ENCODE measurements at places on chromosomes 6 and 20. TPM values are rescaled to one million over a fixed set of nuclear protein-coding genes. Genes with fewer than 3 reads are reported as not detected.

DNA sequence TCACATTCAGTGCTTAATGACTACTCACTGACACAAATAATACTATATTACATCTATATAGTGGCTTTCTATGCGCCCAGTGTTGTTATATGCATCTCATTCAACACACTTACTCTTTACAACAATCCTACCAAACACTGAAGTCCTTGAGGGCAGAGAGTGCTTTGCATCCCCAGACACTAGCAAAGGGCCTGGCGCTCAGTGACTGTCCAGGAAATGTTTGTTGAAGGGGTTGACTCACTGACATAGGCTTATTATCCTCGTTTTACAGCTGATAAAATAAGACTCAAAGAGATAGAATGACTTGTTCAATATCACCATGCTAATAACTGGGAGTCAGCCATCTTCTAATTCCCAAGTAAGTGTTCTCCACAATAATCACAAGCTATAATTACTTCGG lies 163.3 kb downstream of the ARHGAP18 start:
- no peak for DNase-seq

GRCh38 chr6:163709693-163710092 lies 295.2 kb downstream of the QKI start:
- no peak for DNase-seq

GRCh38 chr6:107129370-107129925 lies 14.1 kb upstream of the BEND3 start:
- no peak for DNase-seq

CLPSL1 gene
- total RNA-seq, result not detected

DNA sequence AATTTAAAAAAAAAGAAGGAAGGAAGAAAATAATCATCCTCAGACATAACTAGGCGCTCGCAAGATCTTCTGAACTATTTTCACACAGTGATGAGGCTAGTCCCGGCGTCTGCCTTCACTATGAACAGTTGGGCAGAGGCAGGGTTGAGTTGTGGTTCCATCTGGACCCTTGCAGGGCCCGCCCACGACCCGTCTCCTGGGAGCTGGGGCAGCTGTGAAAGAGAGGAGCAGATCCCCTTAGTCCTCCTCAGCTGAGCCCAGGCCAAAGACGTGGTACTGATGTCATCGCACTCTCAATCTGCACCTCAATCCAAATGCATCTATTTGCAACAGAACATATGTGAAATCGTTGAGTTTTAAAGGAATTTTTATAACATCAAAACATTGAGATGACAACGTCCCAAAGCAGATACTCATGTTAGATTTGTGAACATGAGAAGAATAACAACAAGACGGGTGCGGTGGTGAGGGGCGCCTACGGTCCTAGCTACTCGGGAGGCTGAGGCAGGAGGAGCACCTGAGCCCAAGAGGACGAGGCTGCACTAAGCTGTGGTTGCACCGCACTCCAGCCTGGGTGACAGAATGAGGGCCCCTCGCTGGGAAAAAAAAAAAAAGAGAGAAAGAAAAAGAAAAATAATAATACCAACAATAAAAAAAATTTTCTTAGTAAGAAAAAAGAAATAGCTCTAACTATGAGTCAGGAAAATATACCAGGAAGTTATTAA lies 15.3 kb downstream of the TCFL5 start:
- no peak for DNase-seq

OR12D1 gene
- not detected for total RNA-seq

- DNase-seq, result no peak
Measured at GRCh38 chr6:10404799-10405512, 9.9 kb downstream of the TFAP2A start.

TCP11 gene
- 0.24 TPM for total RNA-seq

- no peak for DNase-seq
Measured at GRCh38 chr20:36587388-36588070, 14.1 kb downstream of the TGIF2 start.

DNA sequence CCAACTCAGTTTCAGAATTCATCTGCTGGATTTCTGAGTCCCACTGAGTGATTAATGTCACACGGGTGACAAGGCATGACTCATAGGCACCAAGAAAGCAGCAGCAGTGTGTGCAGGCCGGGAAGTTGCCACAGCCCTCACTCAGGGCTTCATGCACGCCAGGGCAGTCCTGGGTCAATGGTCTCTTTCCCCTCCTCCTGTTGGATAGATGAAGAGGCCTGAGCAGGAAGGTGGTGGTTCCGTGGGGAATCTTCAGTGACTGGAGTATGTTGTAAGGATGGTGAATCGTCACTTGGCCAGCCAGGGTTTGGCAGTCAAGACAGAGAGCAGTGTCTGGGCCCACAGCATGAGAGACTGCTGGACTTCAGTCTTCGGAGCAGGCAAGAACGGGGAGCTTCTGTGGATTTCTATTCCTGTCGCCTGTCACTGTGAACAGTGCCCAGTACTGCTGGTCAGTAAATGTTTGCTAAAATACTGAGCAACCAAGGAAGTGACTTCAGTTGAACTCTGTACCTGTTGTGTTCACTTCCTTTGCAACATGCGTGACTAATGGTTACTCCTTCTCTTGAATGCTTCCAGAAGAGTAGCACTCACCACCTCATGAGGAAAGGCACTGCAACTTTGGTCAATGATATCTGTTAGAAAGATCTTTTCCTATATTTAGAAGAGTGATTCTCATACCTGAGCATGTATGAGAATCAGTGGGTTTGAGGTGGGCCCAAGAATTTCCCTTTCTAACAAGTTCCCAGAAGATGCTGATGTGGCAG lies 62.0 kb upstream of the CD93 start:
- no peak for DNase-seq

DNAH8 gene
- total RNA-seq, result not detected

- no peak for DNase-seq
Measured at GRCh38 chr20:3312940-3313682, 74.1 kb upstream of the SLC4A11 start.

PHACTR1 gene
- total RNA-seq, result 2.0 TPM

MLN gene
- total RNA-seq, result not detected

- no peak for DNase-seq
Measured at GRCh38 chr6:34459899-34460593, 5.8 kb upstream of the PACSIN1 start.

DNA sequence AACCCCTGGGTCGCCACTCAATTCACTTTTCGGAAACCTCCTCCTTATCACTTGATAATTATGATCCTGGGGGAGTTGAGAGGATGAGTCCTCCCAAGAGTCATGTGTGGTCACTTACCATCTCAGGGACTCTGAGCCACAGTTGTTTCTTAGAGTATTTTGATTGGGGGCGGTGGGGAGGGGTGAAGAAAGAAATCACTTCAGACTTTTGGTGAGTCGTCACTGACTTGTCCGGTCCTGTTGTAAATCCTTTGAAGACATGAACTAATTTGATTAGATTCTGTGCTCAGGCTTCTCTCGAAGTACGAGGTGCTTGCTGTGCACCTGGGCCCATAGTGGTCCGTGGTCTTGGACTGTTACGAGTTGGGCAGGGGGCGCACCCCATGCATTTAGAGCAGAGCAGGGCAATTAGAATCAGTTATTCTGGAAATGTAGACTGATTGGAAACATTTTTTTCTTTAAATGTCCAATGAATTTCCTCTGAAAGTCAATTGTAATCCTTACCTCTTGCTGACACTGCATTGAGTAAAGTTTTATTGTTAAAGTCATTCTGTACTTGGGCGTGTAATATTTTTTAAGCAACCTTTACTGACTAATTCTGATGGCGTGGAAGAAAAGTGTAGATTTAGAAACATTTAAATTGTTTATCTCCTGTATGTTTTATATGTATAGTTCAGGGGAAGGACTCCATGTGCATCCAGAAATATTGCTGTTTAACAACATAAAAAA lies 173.4 kb downstream of the SLC16A10 start:
- DNase-seq, result no peak

KIF6 gene
- total RNA-seq, result 1.3 TPM

- no peak for DNase-seq
Measured at GRCh38 chr6:105458084-105458483, 55.2 kb upstream of the PREP start.

GRCh38 chr6:15953152-15953880 lies 175.6 kb upstream of the MYLIP start:
- no peak for DNase-seq

GRCh38 chr20:1802385-1803060 lies 92.7 kb upstream of the SIRPA start:
- DNase-seq, result peak; percentile 45

- no peak for DNase-seq
Measured at GRCh38 chr20:5526516-5526915, 209.8 kb upstream of the PROKR2 start.

C2 gene
- 1.6 TPM for total RNA-seq

DNA sequence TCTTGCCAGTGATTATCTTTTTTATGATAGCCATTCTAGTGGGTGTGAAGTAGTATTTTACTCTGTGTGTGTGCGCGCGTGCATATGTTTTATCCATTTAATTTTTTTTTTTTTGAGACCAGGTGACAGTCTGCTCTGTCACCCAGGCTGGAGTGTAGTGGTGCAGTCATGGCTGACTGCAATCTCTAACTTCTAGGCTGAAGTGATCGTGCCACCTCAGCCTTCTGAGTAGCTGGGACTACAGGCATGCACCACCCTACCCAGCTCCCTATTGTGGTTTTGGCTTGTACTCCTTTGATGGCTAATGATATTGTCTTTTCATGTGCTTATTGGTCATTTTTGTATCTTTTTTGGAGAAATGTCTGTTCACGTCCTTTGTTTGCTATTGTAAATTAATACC lies 33.3 kb downstream of the ITCH start:
- no peak for DNase-seq

FOXA2 gene
- not detected for total RNA-seq

GRCh38 chr20:3137492-3137891 lies 22.2 kb downstream of the FASTKD5 start:
- no peak for DNase-seq

GRCh38 chr6:37125774-37126492 lies 44.0 kb upstream of the PIM1 start:
- no peak for DNase-seq

GRCh38 chr6:37303891-37304503 lies 46.1 kb upstream of the TMEM217 start:
- DNase-seq, result no peak

SLC16A10 gene
- total RNA-seq, result 18.0 TPM

DNA sequence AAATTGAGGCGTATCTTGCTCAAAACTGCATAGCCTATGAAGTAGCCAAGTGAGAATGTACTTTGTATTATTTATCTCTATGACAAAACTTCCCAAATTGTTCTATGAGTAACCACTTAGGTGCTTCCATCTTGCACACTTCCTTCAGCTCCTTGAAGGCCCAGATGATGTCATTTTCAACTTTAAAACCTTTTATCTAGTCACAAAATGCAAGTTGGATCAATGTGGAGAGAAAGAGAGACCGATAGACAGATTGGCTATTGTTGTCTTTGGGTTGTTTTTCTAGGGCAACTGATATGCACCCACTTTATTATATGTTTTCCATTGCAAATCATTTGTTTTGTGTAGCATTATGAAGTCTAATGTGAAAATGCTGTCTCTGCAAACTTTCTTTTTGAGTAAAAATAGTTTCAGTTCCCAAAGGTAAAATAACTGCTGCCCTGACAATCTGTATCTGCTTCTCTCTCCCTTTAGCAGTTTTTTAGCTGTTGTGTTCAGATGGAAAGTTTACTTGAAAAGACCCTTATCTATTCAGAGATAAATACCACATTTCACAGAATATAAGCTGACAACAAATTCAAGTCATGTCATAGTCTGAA lies 73.7 kb upstream of the CITED2 start:
- DNase-seq, result no peak

GRCh38 chr6:131683479-131683878 lies 17.7 kb downstream of the OR2A4 start:
- no peak for DNase-seq

ARMH2 gene
- not detected for total RNA-seq

- DNase-seq, result no peak
Measured at GRCh38 chr6:31352310-31352682, 4.7 kb downstream of the HLA-B start.

DNA sequence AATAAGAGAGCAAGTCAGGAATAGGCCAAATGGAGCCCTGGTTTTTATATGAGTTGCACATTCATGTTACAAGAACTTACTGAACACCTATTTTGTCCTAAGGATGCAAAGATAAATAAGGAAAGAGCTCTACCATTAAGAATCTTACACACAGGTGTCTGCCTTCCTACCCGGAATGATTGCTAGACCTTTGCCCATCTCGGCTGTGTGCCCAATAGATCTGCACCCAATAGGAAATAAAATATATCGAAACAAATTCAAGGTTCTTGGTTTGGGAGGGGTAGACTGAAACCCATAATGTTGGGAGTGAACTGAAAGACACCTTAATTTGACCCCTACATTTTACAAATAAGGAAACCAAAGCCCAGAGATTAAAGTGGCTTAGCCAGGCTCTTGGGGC lies 48.9 kb downstream of the EDN1 start:
- no peak for DNase-seq

PACSIN1 gene
- 3.6 TPM for total RNA-seq

PPP1R16B gene
- not detected for total RNA-seq

PAX1 gene
- not detected for total RNA-seq

GRCh38 chr20:34311118-34312023 lies 8.2 kb upstream of the AHCY start:
- no peak for DNase-seq

DNA sequence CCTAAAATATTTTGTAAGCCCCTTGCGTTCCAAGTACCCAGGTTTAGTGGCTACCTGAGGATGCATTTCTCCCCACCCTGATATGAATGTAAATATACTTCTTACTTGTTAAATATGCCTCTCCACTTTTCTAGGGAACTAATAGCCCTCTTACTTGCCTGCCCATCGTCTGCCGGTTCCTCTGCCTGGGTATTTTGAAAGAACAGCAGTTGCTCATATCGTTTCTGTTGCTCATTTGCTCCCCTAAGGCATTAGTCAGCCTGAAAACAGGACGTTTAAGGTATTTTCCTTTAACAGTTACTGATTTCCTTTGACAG lies 141.3 kb upstream of the CARMIL1 start:
- no peak for DNase-seq

- DNase-seq, result no peak
Measured at GRCh38 chr6:148915810-148916209, 169.0 kb downstream of the UST start.
